ENCODE measurements at places on chromosomes 2 and 18.

DNA sequence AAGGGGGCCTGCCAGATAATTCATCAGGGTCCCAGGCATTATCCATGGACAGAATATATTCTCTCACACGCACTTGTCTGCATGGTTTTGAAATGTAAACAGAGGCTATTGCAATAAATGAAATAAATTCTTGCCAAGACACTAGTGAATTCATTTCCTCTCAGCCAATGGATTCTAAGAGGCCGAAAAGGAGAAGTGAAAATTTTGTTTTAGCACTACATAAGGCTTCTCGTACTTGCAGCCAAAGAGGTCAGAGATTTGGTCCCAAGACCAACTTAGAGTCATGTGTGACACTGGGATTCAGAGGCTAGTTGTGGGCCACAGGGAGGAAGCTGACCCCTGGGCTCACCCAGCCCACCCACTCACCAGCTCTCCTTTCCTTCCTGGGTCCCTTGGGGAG is 184.1 kb upstream of the GLI2 start:
- peaks cover 35% of the 10 kb centered on the region for H3K27me3 ChIP-seq
- H3K36me3 ChIP-seq, result no peaks in the 10 kb centered on the region
- no peak overlapping the region for H3K4me3 ChIP-seq
- H3K4me1 ChIP-seq, result no peaks in the 10 kb centered on the region
- DNase-seq, result no peak

- H3K27ac ChIP-seq, result no peak overlapping the region
- H3K27me3 ChIP-seq, result no peaks in the 10 kb centered on the region
- no peaks in the 10 kb centered on the region for H3K36me3 ChIP-seq
- no peak for DNase-seq
- no peak overlapping the region for H3K4me3 ChIP-seq
- H3K4me1 ChIP-seq, result no peaks in the 10 kb centered on the region
These were observed 27.4 kb upstream of the IL1RL1 start for GRCh38 chr2:102283996-102284395.

DNA sequence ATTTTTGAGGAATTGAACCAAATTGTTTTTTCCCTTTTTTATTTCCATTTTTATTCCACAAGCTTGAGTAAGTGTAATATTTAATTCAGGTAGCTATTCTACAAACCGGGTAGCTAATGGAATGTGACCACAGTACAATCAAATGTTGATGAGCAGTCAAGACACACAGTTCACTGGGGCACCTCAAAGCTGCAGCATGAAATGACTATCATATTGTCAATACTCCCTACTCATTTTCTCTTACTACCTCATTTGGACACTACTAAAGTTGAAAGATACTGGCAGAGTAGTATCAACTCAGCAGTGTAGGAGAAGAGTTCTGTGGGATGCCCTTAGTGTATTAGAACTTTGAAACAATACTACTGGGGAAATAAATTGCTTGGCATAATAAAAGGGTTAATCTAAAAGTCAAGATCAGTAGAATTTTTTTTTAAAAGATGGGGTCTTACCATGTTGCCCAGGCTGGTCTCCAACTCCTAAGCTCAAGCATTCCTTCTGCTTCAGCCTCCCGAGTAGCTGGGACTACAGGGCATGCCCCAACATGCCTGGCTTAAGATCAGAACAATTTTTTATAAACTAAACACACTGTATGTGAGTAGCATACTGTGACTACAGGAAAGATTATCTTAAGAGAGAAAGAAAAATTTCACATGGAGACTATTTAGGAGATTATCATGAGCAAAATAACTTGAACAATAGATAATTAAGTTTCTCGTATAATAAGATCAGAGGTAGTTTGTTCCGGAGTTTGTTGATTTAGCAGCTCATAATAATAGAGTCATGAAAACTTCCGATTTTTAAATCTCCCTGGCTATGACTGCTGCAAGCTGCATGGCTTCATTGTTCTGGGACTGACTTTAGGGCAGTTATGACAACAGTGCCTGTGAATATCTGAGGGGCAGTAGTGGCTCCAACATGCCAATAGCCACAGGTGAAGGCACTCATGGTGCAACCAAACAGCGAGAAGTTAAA is 43.7 kb downstream of the MYO3B start:
- H3K4me3 ChIP-seq, result no peak overlapping the region
- peaks cover 5% of the 10 kb centered on the region for H3K4me1 ChIP-seq
- H3K36me3 ChIP-seq, result no peaks in the 10 kb centered on the region

- H3K4me1 ChIP-seq, result no peaks in the 10 kb centered on the region
- peaks cover 2% of the 10 kb centered on the region for H3K36me3 ChIP-seq
- no peak overlapping the region for H3K4me3 ChIP-seq
- no peak overlapping the region for H3K27ac ChIP-seq
- no peaks in the 10 kb centered on the region for H3K27me3 ChIP-seq
- DNase-seq, result no peak
These were observed 19.2 kb downstream of the ABI2 start for GRCh38 chr2:203347375-203347774.

DNA sequence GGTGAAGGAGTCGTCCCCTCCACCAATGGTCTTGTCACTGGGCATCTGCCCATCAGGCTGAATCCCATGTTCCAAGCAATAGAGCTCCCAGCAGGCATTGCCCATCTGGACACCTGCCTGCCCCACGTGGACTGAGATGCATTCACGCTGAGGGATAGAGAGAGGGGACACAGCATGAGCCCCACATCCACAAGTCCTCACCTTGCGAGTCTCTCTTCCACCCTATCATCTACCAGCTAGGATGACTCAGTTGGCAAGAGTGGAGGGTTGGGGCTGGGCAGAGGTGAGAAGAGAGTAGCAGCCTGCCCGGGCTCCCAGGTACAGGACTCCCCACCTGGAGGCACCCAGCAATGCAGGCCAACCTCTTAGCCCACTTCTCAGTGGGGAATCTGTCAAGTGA is 959 bp upstream of the TUBA4B start:
- peak overlapping the region; percentile 78 for H3K4me3 ChIP-seq
- no peak for DNase-seq
- no peaks in the 10 kb centered on the region for H3K27me3 ChIP-seq
- peaks cover 64% of the 10 kb centered on the region for H3K4me1 ChIP-seq
- H3K27ac ChIP-seq, result peak overlapping the region; percentile 91

DNA sequence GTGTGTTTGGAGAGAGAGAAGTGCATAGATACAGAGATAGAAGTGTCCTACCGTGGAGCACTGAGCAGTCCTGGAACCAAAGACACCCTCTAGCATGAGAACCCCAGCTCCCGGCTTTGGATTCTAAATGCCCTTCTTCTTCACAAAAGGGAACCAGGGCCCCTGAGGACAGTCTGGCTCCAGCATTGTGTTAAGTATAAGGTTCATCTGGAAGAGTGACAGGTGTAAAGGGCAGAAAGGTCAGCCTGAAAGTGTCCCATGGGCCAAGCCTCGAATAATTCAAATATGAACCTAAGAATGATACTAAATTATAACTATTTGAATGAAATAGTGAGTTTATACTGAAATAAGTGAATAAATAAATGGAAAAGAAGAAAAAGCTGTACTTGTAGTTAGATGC is 109.7 kb downstream of the SNTG2 start:
- no peaks in the 10 kb centered on the region for H3K36me3 ChIP-seq
- H3K4me1 ChIP-seq, result no peaks in the 10 kb centered on the region
- H3K27me3 ChIP-seq, result peaks cover 24% of the 10 kb centered on the region
- no peak overlapping the region for H3K27ac ChIP-seq
- H3K4me3 ChIP-seq, result no peak overlapping the region

DNA sequence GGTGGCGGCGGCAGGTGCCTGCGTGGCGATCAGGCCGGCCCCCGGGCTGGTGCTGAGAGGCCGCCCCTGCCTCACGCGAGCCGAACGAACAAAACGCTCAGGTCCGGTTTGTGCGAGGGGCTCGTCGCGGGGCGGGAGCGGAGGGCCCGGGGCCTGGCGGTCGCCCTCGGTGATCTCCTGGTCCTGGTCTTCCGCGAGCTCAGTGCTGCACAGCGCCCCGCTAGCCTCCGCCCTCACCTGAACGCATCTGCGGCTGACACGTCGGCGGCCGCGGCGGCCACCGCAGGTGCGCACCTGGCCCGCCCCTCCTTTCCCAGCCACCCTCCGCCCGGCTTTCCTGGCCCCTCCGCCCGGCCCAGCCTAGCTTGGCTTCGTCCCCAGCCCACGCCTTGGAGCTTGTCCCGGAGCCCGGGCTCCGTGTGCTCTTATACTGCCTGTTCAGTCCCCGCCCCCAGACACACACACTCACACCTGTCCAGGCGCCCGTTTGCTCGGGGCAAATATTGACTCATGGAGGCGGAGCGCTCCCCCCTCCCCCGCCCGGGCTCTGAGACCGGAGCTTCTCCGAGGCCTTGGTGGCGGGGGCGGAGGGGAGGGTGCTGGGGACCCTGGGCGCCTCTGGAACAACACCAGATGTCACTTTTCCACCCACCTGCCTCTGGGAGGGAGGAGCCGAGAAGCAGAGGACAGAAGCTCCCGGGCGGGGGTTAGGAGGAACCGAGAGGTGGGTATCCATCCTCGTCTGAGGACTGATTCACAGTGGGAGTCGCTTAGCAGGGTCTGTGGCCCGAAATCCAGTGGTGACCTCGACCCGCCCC is 8.6 kb upstream of the CRYBA2 start:
- peaks cover 92% of the 10 kb centered on the region for H3K27me3 ChIP-seq
- H3K36me3 ChIP-seq, result peaks cover 4% of the 10 kb centered on the region
- H3K4me3 ChIP-seq, result peak overlapping the region; percentile 59
- DNase-seq, result no peak
- H3K4me1 ChIP-seq, result peaks cover 18% of the 10 kb centered on the region

- DNase-seq, result no peak
- no peaks in the 10 kb centered on the region for H3K4me1 ChIP-seq
- H3K27me3 ChIP-seq, result peaks cover 19% of the 10 kb centered on the region
- H3K4me3 ChIP-seq, result no peak overlapping the region
- no peak overlapping the region for H3K27ac ChIP-seq
These were observed 235.3 kb downstream of the ZNF516 start for GRCh38 chr18:76259711-76260110.

GRCh38 chr2:84375020-84375419 is 84.1 kb downstream of the SUCLG1 start:
- peaks cover 29% of the 10 kb centered on the region for H3K27me3 ChIP-seq
- no peaks in the 10 kb centered on the region for H3K36me3 ChIP-seq
- H3K4me3 ChIP-seq, result no peak overlapping the region

DNA sequence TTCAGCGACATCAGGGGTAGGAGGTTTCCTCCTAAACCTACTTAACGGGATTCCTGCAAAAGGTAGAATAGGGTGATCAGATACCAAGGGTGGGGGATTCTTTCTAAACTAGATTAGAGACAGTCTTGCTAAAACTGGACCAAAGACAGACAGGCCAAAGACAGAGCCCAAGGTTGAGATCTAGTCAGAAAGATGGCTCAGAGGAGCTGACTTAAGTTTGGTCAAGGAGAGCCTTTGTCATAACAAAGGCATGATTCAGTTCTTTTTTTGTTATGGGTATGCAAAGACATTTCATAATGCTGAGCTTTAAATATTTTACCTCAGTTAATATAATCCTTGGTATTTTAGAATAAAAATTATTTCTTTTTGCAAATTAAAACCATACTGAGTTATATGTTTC is 17.8 kb upstream of the GPR75 start:
- H3K4me3 ChIP-seq, result no peak overlapping the region
- no peak for DNase-seq
- peaks cover 65% of the 10 kb centered on the region for H3K36me3 ChIP-seq
- H3K4me1 ChIP-seq, result no peaks in the 10 kb centered on the region
- H3K27me3 ChIP-seq, result no peaks in the 10 kb centered on the region
- H3K27ac ChIP-seq, result no peak overlapping the region

- no peak for DNase-seq
- H3K36me3 ChIP-seq, result peaks cover 64% of the 10 kb centered on the region
- no peak overlapping the region for H3K27ac ChIP-seq
These were observed 26.3 kb downstream of the RMC1 start for GRCh38 chr18:23529604-23530003.

DNA sequence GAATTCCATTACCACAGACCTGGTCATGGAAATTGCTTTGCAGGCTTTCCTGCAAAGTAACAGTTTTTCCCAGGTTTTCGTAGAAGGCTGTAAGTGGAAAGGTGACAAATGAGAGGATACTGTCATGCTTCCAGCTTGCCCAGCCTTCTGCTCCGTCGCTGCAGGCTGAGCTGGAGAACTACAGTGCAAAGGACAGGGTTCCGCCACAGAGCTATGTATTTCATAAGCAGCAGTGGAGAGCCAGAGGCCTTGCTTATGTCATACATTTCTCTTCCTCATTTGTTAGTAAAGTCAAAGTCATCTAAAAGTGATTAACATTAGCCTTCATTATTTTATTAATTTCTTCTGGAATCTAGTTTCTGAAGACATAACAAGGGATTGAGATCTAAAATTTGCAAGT is 72.9 kb upstream of the RBM44 start:
- H3K36me3 ChIP-seq, result peaks cover 26% of the 10 kb centered on the region
- H3K27ac ChIP-seq, result peak overlapping the region; percentile 37
- H3K4me3 ChIP-seq, result no peak overlapping the region
- peaks cover 65% of the 10 kb centered on the region for H3K4me1 ChIP-seq
- no peak for DNase-seq
- H3K27me3 ChIP-seq, result no peaks in the 10 kb centered on the region

GRCh38 chr2:53907582-53907981 is 47.8 kb upstream of the GPR75 start:
- no peak for DNase-seq
- peak overlapping the region; percentile 14 for H3K27ac ChIP-seq
- no peaks in the 10 kb centered on the region for H3K27me3 ChIP-seq
- peaks cover 54% of the 10 kb centered on the region for H3K36me3 ChIP-seq

DNA sequence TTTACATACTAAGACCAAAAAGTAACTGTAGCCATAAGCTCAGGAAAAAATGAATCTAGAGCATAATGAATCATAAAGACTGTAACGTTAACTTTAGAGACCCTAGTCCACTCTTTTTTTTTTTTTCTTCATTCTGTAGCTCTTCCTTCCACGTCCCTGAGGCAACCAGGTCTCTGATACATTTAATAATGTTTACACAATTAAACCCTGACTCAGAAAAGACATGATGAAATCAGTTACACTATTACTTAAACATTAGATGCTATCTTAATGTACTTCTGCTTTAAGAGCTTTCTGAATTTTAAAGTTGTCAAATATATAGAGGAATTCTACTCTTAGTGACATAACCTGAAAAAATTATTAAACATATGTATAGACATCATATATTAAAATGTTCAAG is 1121.5 kb upstream of the DDX18 start:
- no peak overlapping the region for H3K4me3 ChIP-seq
- H3K36me3 ChIP-seq, result no peaks in the 10 kb centered on the region
- DNase-seq, result no peak
- no peak overlapping the region for H3K27ac ChIP-seq
- H3K4me1 ChIP-seq, result no peaks in the 10 kb centered on the region
- H3K27me3 ChIP-seq, result no peaks in the 10 kb centered on the region

GRCh38 chr2:133993160-133993559 is 260.7 kb upstream of the MGAT5 start:
- no peaks in the 10 kb centered on the region for H3K4me1 ChIP-seq
- no peaks in the 10 kb centered on the region for H3K36me3 ChIP-seq
- H3K27me3 ChIP-seq, result peaks cover 59% of the 10 kb centered on the region

- H3K36me3 ChIP-seq, result peaks cover 5% of the 10 kb centered on the region
- H3K4me1 ChIP-seq, result peaks cover 73% of the 10 kb centered on the region
- no peaks in the 10 kb centered on the region for H3K27me3 ChIP-seq
- peak overlapping the region; percentile 96 for H3K27ac ChIP-seq
- peak overlapping the region; percentile 76 for H3K4me3 ChIP-seq
- DNase-seq, result peak; percentile 52
These were observed 6.5 kb downstream of the NCAPH start for GRCh38 chr2:96342085-96342484.

GRCh38 chr18:48342581-48342980 is 66.6 kb downstream of the ZBTB7C start:
- H3K4me3 ChIP-seq, result no peak overlapping the region
- H3K27ac ChIP-seq, result no peak overlapping the region
- no peak for DNase-seq

- no peak for DNase-seq
- H3K4me3 ChIP-seq, result no peak overlapping the region
- no peaks in the 10 kb centered on the region for H3K27me3 ChIP-seq
- H3K27ac ChIP-seq, result no peak overlapping the region
- H3K36me3 ChIP-seq, result peaks cover 1% of the 10 kb centered on the region
These were observed 691.1 kb upstream of the DDX18 start for GRCh38 chr2:117123362-117123761.
